ENCODE measurements at places on chromosomes 7 and 10. TPM values are rescaled to one million over a fixed set of nuclear protein-coding genes. Genes with fewer than 3 reads are reported as not detected.

The PLPP4 gene
- total RNA-seq: not detected

The GIMAP2 gene
- total RNA-seq: 14.8 TPM

The ERV3-1 gene
- 19.3 TPM for total RNA-seq

The ZNF438 gene
- 7.6 TPM for total RNA-seq

The OR2A42 gene
- total RNA-seq: not detected

The CHN2 gene
- 7.6 TPM for total RNA-seq

The OR6B1 gene
- not detected for total RNA-seq

The C10orf90 gene
- total RNA-seq: 3.8 TPM

The TMEM139 gene
- 0.51 TPM for total RNA-seq

The LRRC61 gene
- 6.3 TPM for total RNA-seq

The PIK3AP1 gene
- total RNA-seq: 9.8 TPM

The GRM3 gene
- not detected for total RNA-seq

The TEX47 gene
- not detected for total RNA-seq

The ARMC3 gene
- total RNA-seq: 0.51 TPM

The PMPCB gene
- 63.0 TPM for total RNA-seq

The TMEM178B gene
- 2.5 TPM for total RNA-seq

The UFSP1 gene
- total RNA-seq: 2.7 TPM

The BMI1 gene
- total RNA-seq: 63.5 TPM

The GARIN1A gene
- total RNA-seq: 0.10 TPM

The TAC1 gene
- 0.82 TPM for total RNA-seq

The GRID2IP gene
- total RNA-seq: 0.31 TPM

The PON3 gene
- 7.2 TPM for total RNA-seq

The FKBP14 gene
- 23.7 TPM for total RNA-seq

The CYP3A4 gene
- not detected for total RNA-seq

The PDZD7 gene
- not detected for total RNA-seq

The NOS3 gene
- 7.0 TPM for total RNA-seq

The C7orf57 gene
- not detected for total RNA-seq

The GCK gene
- 2.9 TPM for total RNA-seq

The GATA3 gene
- total RNA-seq: not detected

The GPR15LG gene
- not detected for total RNA-seq

The CLDN12 gene
- total RNA-seq: 26.9 TPM

The PPP1R3A gene
- total RNA-seq: 194 TPM

The SGCE gene
- 266 TPM for total RNA-seq

The PON1 gene
- not detected for total RNA-seq

The ICA1 gene
- total RNA-seq: 4.6 TPM

The GPC2 gene
- total RNA-seq: 5.7 TPM

The PFKP gene
- 43.2 TPM for total RNA-seq

The ACSL5 gene
- total RNA-seq: 3.7 TPM

The COBL gene
- total RNA-seq: 87.7 TPM

The WBP1L gene
- total RNA-seq: 79.0 TPM

The PPP1R17 gene
- total RNA-seq: not detected

The HOXA1 gene
- total RNA-seq: not detected

The CARD11 gene
- total RNA-seq: 1.4 TPM

The CCDC146 gene
- total RNA-seq: 16.9 TPM

The ELFN1 gene
- total RNA-seq: 4.3 TPM

The ITGA8 gene
- total RNA-seq: 18.8 TPM

The SLC26A3 gene
- total RNA-seq: not detected

The AASS gene
- total RNA-seq: 37.1 TPM

The CALHM1 gene
- total RNA-seq: 0.10 TPM

The CALML5 gene
- 0.41 TPM for total RNA-seq

The MXI1 gene
- total RNA-seq: 31.3 TPM

The PNLIP gene
- 1.8 TPM for total RNA-seq

The CDC123 gene
- 57.7 TPM for total RNA-seq

The MSS51 gene
- 9.5 TPM for total RNA-seq

The SOSTDC1 gene
- total RNA-seq: 21.8 TPM

The NPC1L1 gene
- not detected for total RNA-seq

The DRGX gene
- total RNA-seq: not detected

The CYCS gene
- total RNA-seq: 91.0 TPM

Measured in tongue (tissue), 3 donors.